Amygdala (tissue), 56 donors: ENCODE measurements at places on chromosomes 6 and 20.

GRCh38 chr6:162408826-162409535 lies 318.6 kb downstream of the PRKN start:
- DNase-seq, result no peak

GRCh38 chr6:115441651-115442050 lies 619.0 kb downstream of the FRK start:
- DNase-seq, result no peak

GRCh38 chr6:143068001-143068400 lies 7.3 kb downstream of the AIG1 start:
- DNase-seq, result no peak

DNA sequence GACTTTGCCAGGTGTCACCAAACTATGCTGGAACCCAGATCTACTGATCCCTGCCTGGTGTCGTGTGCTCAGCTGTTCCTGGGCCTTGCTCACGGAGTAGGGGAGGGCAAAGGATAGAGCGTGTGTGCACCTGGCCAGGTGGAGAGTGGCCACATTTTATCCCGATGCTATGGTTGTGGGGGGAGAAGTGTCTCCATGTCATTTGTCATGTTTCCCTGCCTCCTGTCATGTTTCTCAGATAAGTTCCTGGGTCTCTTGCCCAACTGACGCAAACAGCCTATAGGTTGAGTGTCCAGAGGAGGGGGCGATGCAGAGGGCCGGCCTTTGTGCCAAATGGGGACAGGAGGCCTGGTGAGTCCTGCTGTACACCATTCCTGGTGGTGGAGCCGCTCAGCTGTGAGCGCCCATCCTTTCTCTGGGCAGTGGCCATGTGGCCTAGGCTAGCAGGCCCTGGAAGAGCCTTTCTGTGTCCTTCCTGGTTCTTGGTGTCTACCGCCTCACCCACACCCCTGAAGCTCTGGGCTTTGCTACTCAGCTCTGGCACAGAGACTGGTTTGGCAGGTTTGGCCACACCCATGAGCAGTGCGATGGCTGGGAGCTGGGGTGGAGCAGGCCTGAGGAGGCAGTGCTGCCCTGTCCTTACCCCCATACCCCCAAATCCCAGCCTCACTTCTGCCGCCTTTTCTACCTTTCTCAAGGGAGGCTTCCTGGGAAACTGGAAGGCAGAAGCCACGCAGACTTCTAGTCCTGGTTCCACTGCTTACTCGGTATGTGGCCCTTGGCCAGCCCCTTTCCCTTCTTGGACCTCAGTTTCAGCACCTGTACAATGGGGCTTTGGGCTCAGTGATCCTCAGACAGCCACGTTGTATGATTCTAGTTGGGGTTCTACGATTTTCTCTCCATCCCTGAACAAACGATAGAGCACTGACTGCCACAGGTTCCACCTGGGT lies 32.3 kb upstream of the EPB41L1 start:
- DNase-seq, result no peak

DNA sequence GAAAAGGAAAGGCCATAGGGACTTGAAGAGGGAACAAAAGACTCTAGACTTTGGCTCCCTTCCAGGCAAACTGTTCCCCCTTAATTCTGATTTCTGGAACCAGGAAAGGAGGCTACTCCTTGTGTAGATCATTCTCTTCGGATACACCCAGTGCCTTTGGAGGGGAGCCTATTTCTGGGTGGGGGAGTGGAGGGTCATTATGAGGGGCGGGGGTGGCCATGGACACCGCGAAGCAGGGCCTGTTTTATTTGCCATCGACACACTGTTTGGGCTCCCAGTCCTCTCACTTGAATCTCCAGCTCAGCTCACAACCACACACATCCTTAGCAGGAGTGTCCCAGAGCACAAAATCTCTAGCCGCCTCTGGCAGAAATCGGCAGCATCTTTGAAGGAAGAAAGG lies 132.3 kb downstream of the PXDC1 start:
- DNase-seq, result no peak

- no peak for DNase-seq
Measured at GRCh38 chr6:36312854-36313648, 23.6 kb downstream of the BNIP5 start.

GRCh38 chr20:14259689-14260088 lies 77.7 kb downstream of the FLRT3 start:
- no peak for DNase-seq

GRCh38 chr6:11833626-11834592 lies 55.3 kb upstream of the ADTRP start:
- no peak for DNase-seq

DNA sequence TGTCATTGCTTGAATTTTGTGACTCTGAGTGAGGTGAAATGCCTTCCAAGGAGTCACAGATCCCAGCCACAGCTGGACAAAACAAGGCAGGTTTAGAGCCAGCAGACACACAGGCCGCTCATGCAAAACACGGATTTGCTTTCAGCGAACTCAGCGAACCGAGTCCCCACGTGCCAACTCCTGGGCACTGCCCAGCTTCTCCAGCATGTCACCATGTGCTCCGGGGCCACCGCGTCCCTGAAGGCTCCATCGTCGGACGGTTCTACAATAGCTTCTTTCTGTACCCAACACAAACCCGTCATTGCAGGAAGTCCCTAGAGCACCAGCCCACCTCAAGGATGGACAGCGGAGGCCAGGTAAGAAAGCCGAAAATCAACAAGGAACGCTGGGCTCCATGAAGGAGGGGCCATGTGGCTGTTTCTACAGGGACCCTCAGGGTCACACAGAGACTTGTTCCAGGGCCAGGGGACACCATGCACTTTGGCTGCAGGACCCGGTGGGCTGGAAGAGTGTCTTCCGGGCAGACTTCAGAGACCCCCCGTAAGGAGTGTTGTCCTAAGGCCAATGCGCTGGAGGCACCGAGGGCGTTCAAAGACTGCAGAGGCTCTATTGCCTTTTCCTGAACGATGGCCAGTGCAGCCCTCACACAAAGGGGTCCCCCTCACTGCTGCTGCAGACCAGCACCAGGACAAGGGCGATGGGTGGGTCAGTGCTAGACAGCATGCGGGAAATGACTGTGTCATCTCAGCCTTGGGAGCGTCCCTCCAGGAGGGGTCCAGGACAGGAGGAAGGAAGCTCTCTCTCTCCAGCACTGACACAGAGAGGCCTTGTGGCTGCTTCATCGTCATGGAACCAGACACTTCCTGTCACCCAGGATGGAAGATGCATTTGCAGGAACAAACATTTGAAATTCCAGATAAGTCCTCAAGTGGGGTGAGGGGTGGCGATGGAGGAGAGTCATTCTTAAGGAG lies 19.8 kb downstream of the DACT2 start:
- no peak for DNase-seq

DNA sequence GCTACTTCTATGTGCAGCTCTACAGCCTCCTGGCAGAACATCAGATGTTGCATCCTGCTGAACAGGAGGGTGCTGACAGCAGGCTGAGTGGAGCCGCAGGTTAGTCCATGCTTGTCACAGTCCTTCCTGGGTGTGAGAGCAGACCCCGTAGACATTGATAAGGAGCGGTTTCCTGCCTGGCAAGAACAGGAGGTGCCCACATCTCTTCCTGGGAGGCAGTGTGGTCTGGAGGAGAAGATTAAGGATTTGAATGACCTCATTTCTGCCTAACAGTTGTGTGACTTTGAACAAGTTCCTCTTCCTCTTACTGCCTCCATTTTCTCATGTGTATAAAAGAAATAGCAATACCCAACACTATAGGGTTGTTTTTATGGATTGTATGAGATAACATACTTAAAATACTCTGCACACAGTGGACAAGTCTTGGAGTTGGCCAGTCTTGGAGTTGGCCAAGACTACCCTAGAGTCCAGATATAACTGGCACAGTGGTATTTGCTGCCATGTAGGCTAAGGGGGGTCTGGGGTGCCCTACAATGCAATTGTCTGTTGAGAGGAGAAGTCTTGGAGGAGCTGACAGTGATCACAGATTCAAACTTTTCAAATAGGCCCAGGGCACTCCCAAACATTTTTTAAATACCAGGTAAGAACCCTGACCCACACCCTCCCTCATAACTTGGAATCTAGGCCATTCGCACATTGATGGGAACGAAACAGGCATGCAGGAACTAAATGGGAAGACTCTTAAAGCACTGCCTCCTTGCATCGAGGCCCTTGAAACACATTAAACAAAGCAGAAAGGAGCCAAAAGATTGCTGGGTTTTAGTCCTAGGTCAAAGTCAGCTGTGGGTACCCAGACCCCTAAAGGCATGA lies 32.6 kb upstream of the TBC1D7 start:
- DNase-seq, result no peak

DNA sequence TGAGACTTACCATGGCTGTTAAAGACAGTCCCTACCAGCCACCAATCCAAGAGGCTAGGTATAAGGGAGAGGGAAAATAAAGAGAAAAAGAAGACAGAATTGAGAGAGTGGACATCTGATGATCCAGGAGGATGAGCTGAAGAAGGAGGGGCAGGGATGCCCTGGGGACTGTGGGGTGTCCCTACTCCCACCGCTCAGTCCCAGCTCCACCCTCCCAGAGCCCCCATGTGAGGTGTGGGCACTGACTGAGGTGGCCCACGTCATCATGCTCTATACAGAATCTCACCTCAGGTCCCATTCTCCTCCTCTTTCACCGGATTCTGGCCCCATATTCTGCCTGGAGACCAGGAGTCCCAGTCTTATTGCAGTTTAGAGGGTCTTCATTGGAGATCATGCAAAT lies 135.7 kb downstream of the KLHL32 start:
- DNase-seq, result no peak

GRCh38 chr20:51634257-51634656 lies 91.7 kb upstream of the NFATC2 start:
- DNase-seq, result no peak

- no peak for DNase-seq
Measured at GRCh38 chr6:56288347-56288746, 41.0 kb upstream of the COL21A1 start.
